ENCODE measurements at places on chromosomes 5 and 9.

DNA sequence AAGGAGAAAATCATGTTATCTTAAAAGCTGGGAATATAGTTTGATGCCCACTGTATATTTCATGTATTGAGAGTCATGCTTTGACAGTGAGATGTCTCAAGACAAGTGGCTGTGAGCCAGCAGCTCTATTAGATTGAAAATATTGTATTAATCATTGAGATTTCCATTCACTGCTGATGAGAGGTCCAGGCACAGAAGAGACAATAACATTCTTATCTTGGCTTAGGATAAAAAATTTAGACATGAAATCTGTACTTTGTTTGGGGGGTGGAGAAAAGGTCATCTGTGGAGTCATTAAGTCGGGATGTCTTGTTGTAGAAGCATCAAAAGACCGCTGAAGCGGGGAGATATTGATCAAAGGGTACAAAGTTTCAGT lies 97.9 kb upstream of the EQTN start:
- H3K4me3 ChIP-seq, result no peak overlapping the region
- no peak overlapping the region for H3K27ac ChIP-seq
- DNase-seq, result no peak
- peaks cover 10% of the 10 kb centered on the region for H3K4me1 ChIP-seq
- no peaks in the 10 kb centered on the region for H3K27me3 ChIP-seq

DNA sequence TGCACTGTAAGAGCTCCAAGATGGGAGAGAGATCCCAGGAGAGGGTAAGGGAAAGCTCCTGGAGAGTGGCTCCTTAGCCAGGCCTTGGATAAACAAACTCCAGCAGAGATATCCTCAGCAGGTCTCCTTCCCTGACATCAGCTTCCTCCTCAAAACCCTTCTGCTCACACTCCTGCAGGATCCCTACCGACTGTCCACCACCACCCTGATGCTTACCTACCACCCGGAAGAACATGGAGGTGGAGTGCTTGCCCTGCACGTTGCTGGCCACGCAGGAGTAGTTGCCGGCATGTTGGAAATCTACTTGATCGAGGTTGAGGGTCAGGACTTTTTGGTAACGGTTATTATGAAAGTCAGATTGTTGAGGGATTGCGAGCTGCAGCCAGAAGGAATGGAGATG lies 9.3 kb downstream of the CSF1R start:
- H3K27ac ChIP-seq, result no peak overlapping the region
- H3K27me3 ChIP-seq, result no peaks in the 10 kb centered on the region
- DNase-seq, result no peak
- no peaks in the 10 kb centered on the region for H3K4me1 ChIP-seq
- H3K4me3 ChIP-seq, result no peak overlapping the region

GRCh38 chr5:94469894-94470329 lies 148.5 kb downstream of the KIAA0825 start:
- no peaks in the 10 kb centered on the region for H3K4me1 ChIP-seq
- no peak overlapping the region for H3K4me3 ChIP-seq
- no peaks in the 10 kb centered on the region for H3K36me3 ChIP-seq
- DNase-seq, result no peak

DNA sequence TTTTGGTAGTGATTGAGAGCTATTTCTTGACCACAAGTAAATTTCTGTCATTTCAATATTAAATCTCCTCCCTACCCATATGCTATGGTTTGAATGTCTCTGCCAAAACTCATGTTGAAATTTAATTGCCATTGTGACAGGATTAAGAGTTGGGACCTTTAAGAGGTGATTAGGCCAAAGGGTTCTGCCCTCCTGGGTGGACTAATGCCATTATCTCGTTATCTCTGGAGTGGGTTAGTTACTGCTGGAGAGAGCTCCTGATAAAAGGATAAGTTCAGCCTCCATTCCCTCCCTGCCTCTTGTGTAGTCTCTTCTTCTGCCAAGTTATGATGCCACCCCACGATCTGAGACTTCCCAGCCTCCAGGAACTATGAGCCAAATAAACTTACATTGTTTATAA lies 3.6 kb upstream of the DRD1 start:
- no peaks in the 10 kb centered on the region for H3K36me3 ChIP-seq
- H3K27ac ChIP-seq, result no peak overlapping the region
- no peaks in the 10 kb centered on the region for H3K4me1 ChIP-seq

DNA sequence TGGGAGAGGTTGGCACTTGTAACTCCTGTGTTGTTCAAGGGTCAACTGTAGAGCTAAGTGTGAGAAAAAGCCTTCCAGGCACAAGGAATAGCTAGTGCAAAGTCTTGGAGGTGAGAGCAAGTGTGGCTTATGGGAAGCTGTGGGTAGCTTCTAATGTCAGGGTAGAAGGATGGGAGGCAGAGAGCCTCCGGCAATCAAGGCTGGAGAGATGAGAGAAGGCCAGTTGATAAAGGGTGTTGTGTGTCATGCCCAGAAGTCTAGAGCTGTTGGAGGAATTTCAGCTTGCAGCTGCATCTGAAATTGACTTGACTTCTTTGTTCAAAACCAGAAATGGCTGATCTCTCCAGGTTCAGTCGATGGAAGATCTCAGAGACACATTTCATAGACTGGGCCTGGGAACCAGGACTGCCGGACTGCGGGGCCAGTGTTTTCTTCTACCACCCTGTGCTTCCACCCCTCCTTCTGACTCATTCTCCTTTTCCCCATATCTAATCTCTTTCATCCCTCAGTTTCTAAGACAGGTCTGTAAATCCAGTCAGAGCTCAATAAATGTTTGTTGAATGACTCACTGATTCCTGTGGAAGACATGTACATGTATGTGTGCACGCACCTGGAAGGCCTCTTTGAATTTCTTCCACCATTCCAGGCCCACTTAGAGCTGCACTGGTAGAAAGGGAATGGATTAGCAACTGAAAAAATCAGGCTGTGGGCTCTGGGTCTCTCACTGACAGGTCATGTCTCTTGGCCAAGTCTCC lies 67.8 kb upstream of the KLF4 start:
- no peak for DNase-seq
- H3K36me3 ChIP-seq, result no peaks in the 10 kb centered on the region
- H3K4me1 ChIP-seq, result no peaks in the 10 kb centered on the region
- H3K4me3 ChIP-seq, result no peak overlapping the region

DNA sequence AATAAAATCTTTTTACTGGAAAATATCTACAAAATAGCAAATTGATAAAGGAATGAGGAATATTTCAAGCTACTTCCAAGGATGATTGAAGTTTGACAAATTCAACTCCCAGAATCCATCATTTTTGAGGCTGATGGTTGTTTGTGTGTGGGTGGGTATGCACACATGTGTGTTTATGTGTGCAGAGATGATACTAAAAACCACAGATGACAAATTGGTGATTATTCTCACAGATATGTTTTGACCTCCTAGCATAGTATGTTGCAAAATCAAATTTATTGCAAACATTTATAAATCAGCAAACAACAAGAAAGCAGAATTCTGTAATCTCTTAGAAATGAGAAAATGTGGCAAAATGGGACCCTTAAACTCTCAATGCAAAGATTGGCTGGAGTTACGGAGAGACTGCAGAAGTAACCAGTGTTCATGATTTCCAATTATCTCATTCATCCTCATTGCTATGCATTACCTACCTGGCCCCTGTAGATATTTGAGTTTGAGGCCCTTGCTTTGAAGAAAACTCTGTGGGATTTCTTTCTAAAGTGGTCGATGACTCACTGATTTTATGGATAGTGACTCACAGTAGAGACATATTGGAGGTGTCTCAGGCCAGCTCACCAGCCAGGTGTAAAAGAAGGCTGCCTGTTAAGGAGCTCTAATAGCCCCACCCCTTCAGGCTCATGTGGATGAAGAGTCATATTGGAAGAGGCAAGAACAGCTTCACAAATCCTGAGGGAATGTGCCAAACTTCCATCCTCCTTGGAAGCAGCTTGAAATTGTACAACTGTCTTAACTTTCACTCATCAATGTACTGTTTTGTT lies 44.6 kb upstream of the TMC1 start:
- H3K4me1 ChIP-seq, result peaks cover 19% of the 10 kb centered on the region
- no peak overlapping the region for H3K4me3 ChIP-seq
- DNase-seq, result no peak

DNA sequence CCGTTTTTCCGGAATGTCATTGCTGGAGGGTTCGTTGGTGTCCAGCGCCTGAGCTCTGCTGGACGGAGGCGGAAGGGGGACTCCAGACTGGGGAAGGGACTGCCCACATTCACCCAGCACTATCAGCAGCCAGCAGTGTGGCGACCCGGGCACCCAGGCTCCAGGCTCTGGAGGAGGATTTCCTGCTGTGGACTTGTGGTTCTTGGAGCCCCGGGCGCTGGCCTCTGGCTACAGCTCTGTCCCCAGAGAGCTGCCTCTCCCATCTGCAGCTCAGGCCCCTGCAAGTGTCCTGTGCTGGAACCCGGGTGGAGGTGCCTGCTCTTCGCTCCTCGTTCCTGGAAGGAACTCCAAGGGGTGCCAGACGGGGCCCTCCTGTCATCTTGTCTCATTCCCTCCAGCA lies 152.6 kb downstream of the RGS3 start:
- H3K27me3 ChIP-seq, result no peaks in the 10 kb centered on the region
- H3K27ac ChIP-seq, result no peak overlapping the region
- no peaks in the 10 kb centered on the region for H3K36me3 ChIP-seq
- peaks cover 18% of the 10 kb centered on the region for H3K4me1 ChIP-seq

- no peak overlapping the region for H3K4me3 ChIP-seq
- H3K4me1 ChIP-seq, result no peaks in the 10 kb centered on the region
- H3K27me3 ChIP-seq, result peaks cover 11% of the 10 kb centered on the region
- DNase-seq, result no peak
Observed at GRCh38 chr9:131833906-131834305, 94.0 kb upstream of the RAPGEF1 start.

- H3K36me3 ChIP-seq, result no peaks in the 10 kb centered on the region
- H3K27ac ChIP-seq, result no peak overlapping the region
- no peak for DNase-seq
- H3K27me3 ChIP-seq, result no peaks in the 10 kb centered on the region
Observed at GRCh38 chr9:120382453-120382852, 197.5 kb downstream of the CDK5RAP2 start.

GRCh38 chr9:123316053-123316718 lies 39.8 kb upstream of the CRB2 start:
- H3K4me1 ChIP-seq, result peaks cover 15% of the 10 kb centered on the region
- no peaks in the 10 kb centered on the region for H3K27me3 ChIP-seq
- H3K36me3 ChIP-seq, result no peaks in the 10 kb centered on the region
- no peak for DNase-seq
- H3K4me3 ChIP-seq, result no peak overlapping the region

- no peak for DNase-seq
- no peak overlapping the region for H3K27ac ChIP-seq
- H3K36me3 ChIP-seq, result peaks cover 8% of the 10 kb centered on the region
- no peak overlapping the region for H3K4me3 ChIP-seq
- H3K4me1 ChIP-seq, result no peaks in the 10 kb centered on the region
- H3K27me3 ChIP-seq, result no peaks in the 10 kb centered on the region
Observed at GRCh38 chr5:75678155-75678554, 39.1 kb downstream of the POC5 start.

DNA sequence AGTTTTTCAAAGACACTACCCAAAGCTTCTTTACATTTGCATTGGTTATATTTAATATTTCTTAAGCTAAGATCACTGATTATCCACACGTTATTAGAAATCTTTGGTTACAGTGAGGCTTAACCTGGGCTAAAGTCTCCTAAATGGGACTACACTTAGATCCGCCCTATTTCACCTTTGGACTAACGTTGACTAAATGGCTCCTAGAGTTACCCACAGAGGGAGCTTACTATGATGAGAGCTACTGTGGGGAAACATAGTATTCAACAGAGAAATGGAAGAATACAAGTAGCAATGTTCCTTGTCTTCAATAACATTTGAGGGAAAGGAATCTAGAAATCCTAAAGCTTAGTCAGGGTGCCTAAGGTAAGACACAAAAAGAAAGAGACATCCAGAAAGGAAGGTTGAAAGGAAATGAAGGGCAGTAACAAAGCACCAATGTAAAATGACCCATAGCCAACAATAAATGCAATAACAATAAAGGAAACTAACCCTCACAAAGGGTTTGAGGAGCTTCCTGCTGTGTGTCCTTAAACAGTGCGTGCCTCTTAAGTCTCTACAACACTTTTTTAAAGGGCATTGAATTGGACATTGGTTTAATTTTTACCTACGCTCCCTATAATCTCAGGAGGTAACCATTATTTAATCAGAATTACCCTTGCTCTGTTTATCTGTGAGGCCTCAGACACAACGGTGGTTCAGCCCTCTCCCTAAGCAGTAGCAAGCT lies 217.1 kb downstream of the PJA2 start:
- H3K27me3 ChIP-seq, result no peaks in the 10 kb centered on the region
- DNase-seq, result no peak
- no peak overlapping the region for H3K27ac ChIP-seq
- H3K4me1 ChIP-seq, result no peaks in the 10 kb centered on the region
- no peak overlapping the region for H3K4me3 ChIP-seq
- H3K36me3 ChIP-seq, result no peaks in the 10 kb centered on the region

DNA sequence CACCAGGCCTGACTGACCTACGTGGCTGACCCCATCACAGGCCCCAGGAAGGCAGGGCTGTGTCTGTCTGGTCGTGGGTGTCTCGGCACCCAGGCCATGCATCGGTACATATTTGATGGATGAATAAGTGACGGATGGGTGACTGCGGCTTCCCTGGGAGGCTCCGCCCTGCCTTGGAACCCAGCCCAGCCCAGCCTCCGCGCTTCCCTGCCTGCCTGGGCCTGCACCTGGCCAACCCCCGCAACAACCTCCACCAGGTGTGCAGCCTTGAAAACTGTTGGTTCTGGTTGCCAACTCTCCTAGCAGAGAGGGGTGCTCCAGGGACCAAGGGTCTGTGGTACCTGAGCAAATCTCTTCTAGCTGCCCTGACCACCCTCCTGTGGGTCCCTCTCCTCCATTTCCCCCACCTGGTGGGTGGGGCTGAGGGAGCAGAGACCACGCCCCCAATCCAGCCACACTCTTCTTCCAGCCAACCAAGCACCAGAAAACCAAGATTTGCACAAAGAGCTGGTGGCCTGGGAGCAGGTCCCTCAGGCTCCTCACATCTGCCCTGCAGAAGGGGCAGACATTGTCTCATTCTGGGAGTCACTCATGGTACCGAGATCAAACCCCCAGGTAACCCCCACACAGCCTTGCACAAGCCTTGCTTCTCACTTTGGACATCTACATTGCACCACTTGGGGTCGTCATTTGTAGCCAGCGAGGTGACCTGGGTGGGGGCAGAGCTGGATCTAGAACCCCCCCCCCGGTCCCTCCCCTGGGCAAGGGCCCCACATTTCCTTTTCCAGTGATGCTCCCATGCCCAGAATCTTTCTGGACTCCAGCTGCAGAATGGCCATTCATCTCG lies 100.6 kb upstream of the IER5L start:
- H3K4me1 ChIP-seq, result no peaks in the 10 kb centered on the region
- H3K27ac ChIP-seq, result no peak overlapping the region
- no peak overlapping the region for H3K4me3 ChIP-seq
- H3K36me3 ChIP-seq, result no peaks in the 10 kb centered on the region
- DNase-seq, result no peak

GRCh38 chr9:38131729-38132128 lies 62.7 kb upstream of the SHB start:
- H3K36me3 ChIP-seq, result no peaks in the 10 kb centered on the region
- no peak overlapping the region for H3K27ac ChIP-seq
- no peaks in the 10 kb centered on the region for H3K4me1 ChIP-seq
- H3K4me3 ChIP-seq, result no peak overlapping the region

GRCh38 chr5:14034963-14035362 lies 90.5 kb upstream of the DNAH5 start:
- H3K4me1 ChIP-seq, result peaks cover 30% of the 10 kb centered on the region
- no peak overlapping the region for H3K4me3 ChIP-seq
- H3K27ac ChIP-seq, result no peak overlapping the region
- H3K27me3 ChIP-seq, result no peaks in the 10 kb centered on the region

Measured in gastrocnemius medialis (tissue), 4 donors.